Vagina (tissue), 2 donors: ENCODE measurements at places on chromosomes 12 and 14.
A peak's percentile ranks its signal among the peaks of the same experiment; 100 is the strongest.

DNA sequence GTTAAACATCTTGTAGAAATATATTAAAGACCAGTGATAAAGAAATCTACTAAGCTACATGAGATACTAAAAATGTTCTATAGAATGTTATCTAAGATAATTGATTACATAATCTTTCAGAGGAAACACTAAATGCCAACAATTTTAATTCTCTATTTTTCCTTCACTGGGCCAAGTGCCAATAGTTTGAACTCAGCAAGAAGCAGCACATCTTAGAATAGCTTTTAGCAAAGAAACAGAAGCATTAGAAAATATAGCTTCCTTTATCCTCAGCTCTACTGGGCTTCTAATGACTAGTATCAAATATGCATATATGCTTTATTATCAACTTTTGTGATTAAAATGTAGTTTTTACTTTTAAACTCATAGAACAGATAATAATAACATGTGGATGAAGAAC is 461.4 kb upstream of the USP15 start:
- H3K27me3 ChIP-seq, result no peaks in the 10 kb centered on the region
- no peaks in the 10 kb centered on the region for H3K36me3 ChIP-seq
- no peak for DNase-seq
- H3K27ac ChIP-seq, result no peak overlapping the region
- H3K4me1 ChIP-seq, result no peaks in the 10 kb centered on the region
- no peak overlapping the region for H3K4me3 ChIP-seq

DNA sequence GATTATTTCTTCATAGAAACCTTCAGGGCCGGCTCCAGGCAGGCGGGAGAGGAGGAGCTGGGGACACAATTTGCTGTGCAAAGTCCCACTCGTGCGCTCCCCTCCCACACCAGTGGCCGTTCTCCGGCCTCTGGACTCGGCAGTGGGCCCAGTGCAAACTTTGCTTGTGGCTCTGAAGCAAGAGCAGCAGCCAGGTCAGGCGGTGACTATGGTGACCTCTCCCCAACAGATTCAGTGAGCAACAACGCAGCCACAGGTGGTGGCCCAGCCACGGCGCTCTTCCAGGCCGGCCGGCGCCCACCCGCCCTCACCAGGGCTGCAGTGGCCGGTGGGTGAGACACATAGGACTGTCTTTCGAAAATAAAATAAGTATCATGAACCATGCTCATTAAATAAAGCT is 29.5 kb downstream of the VPS37B start:
- no peak overlapping the region for H3K27ac ChIP-seq
- DNase-seq, result no peak
- H3K4me1 ChIP-seq, result peaks cover 52% of the 10 kb centered on the region
- H3K36me3 ChIP-seq, result no peaks in the 10 kb centered on the region

GRCh38 chr12:69994724-69995173 is 169.7 kb downstream of the MYRFL start:
- H3K4me3 ChIP-seq, result no peak overlapping the region
- no peaks in the 10 kb centered on the region for H3K27me3 ChIP-seq
- DNase-seq, result no peak
- H3K27ac ChIP-seq, result no peak overlapping the region

GRCh38 chr14:31419967-31420318 is 407 bp downstream of the HEATR5A start:
- no peaks in the 10 kb centered on the region for H3K36me3 ChIP-seq
- peak overlapping the region; percentile 82 for H3K27ac ChIP-seq
- H3K4me3 ChIP-seq, result peak overlapping the region; percentile 78
- H3K4me1 ChIP-seq, result peaks cover 28% of the 10 kb centered on the region
